ENCODE measurements at places on chromosomes 2 and 18.

DNA sequence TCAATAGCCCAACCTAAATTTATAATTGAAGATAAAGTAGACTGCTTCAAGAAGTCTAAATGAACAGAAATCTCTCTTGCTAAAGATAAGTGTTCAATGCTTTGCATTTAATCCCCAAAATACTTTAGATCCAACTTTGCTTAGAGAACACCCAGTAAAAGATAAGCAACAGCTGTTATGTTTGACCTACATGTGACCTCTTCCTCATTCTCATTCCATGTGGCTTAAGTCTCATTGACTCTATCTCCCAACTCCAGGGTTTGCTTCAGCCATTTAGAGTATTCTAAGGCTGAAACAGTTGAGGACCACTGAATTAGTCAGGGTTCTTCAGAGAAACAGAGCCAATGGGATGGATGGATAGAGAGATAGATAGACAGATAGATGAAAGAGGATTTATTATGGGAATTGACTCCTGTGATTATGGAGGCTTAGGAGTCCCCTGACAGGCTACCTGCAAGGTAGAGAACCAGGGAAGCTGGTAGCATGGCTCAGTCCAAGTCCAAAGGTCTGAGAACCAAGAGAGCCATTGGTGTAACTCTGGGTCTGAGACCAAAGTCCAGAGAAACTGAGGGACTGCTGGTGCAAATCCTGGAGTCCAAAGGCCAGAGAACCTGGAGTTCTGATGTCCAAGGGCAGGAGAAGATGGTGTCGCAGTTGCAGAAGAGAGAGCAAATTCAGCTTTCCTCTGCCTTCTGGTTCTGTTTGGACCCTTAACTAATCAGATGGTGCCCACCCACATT lies 32.1 kb downstream of the CRYGD start:
- no peak for DNase-seq

DNA sequence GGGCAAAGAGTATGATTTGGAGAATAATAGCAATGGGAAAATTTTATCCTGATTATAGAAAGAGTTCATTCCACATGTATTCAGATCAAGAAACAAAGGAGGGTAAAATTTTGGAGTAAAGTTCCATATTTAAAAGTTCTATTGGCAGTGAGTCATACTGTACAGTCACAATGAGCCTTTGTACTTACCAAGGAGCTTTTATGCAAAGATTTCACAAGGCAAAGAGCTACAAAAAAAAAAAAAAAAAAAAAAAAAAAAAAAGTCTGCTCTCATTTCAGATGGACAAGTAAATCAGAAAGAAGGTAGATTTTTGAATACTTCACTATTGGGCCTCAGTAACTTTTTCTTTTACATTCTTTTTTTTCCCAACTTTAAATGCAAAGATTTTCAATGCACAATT lies 1802.2 kb upstream of the PIK3C3 start:
- DNase-seq, result peak; percentile 10

- DNase-seq, result no peak
Measured at GRCh38 chr2:191508738-191509137, 169.2 kb upstream of the NABP1 start.

DNA sequence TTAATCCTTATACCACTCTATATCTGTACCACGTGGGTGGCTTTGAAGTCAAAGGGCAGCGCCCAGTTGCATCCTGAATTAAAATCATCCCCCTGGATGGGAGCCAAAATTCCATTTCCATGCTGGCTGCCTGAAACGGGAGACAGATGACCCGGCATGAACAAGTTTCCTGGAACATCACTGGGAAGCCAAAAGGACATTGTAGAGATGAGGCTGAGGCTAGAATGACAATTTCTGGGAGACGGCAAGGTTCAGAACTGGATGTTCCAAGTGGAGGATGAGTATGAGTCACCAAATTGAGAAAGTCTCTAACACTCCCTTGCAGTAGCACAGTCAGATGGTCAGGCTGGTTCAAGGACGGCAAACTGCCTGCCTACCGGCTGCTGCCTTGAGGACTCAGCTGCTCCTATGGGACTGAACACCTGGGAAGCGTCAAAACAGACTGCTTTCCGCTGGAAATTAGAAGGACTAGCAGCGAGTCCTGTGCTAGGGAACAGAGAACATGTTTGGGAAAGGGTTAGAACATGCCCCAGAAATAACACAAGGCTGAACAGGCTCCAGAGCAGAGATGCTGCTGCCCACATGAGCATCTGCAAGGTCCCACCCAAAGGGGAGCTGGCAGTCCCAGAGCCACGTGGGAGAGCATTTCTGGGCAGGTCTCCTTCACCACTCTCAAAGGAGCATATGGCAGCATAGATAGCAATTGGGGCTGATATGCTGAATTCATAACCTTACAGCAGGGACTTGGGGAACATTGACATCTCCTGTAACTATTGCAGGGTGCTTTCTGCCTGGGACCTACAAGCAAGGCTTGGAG lies 32.0 kb downstream of the YPEL5 start:
- no peak for DNase-seq

GRCh38 chr18:74444104-74444503 lies 13.0 kb downstream of the DIPK1C start:
- no peak for DNase-seq

DNA sequence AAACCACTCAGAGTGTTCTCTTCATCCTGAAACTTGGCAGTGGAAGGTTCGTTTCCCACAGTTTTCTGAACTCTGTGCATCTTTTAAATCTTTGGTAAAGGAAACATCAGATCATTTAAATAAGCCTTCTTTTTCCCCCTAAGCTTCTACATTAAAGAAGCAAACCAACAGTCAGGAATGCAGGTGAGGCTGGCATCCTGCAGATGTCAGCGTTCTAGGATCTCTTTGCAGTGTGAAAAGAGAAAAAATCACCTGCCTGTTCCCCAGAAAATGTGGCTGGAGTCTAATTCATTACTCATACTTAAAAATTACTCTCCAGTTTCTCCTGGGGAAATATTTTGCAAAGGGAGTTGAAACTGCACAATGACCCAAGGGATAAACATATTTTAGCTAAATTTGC lies 64.5 kb upstream of the ZCCHC2 start:
- DNase-seq, result no peak

DNA sequence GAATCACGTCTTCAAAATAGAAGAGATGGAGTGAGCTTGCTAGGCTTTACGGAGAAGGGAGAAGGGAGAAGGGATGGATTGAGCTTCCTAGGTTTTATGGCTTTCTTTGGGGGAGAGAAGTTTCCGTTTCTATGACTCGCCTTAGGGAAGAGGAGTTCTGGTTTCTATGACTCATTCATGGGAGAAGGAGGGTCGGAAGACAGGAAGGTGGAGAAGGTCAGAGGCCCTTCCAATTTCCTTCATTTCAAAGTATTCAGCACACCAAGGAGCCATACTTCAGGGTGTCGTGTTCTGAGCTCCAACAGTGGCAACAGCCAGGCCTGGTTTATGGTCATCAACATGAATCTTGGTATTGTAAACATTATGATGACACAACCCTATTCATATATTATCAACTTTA lies 284.7 kb upstream of the VWC2L start:
- no peak for DNase-seq

DNA sequence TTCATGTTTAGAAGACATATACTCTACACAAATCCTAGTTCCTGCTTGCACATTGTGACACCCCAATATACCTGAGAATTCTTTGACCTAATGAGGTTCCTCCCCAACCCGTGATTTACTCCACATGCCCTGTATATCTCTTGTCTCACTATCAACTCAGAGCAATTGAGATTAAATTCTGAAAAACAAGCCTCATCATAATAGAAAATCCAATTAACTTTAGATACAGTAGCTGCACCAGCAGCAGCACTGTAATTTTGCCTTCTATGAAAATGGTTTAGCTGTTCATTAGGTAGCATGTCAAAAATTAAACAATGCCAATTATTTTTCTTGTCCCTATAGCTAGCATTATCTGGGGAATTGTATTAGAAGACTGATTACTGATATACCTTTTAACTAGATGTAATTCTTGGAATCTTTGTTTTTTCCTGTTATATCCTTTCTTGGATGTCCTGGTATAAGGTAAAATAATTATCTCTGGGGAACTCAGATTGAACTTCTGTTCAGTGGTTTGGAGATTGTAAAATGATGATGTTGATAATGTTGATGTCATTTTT lies 218.9 kb upstream of the TANK start:
- DNase-seq, result no peak

- DNase-seq, result peak; percentile 46
Measured at GRCh38 chr2:66495788-66496640, 61.1 kb downstream of the MEIS1 start.

DNA sequence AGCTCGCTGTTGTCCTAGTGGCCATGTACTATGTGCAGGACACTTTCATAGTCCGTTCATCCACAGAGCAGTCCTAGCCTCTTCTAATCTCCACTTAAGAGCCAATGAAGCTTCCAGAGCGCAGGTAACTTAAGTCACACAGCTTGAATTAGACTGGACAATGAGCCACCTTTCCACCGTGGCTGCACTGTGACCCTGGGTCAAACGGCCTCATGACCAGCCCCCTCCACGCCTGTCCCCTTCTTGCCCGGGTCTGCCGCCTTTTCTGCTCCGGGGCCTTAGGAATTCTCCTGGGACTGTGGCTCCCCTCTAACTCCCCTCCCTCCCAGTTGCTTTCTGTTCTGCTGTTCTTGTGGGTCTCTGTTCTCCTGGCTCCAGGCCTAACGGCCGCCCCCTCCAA lies 8.4 kb upstream of the PRKCE start:
- DNase-seq, result no peak

Measured in retinal pigment epithelial cell (primary cell).